ENCODE measurements at places on chromosomes 4 and X. TPM values are rescaled to one million over a fixed set of nuclear protein-coding genes. Genes with fewer than 3 reads are reported as not detected.

FAM241A gene
- 0.51 TPM for total RNA-seq

GRCh38 chr4:6924361-6924779 is 14.7 kb downstream of the TBC1D14 start:
- no peak for DNase-seq

MAGEA11 gene
- not detected for total RNA-seq

GLUD2 gene
- 2.7 TPM for total RNA-seq

DNA sequence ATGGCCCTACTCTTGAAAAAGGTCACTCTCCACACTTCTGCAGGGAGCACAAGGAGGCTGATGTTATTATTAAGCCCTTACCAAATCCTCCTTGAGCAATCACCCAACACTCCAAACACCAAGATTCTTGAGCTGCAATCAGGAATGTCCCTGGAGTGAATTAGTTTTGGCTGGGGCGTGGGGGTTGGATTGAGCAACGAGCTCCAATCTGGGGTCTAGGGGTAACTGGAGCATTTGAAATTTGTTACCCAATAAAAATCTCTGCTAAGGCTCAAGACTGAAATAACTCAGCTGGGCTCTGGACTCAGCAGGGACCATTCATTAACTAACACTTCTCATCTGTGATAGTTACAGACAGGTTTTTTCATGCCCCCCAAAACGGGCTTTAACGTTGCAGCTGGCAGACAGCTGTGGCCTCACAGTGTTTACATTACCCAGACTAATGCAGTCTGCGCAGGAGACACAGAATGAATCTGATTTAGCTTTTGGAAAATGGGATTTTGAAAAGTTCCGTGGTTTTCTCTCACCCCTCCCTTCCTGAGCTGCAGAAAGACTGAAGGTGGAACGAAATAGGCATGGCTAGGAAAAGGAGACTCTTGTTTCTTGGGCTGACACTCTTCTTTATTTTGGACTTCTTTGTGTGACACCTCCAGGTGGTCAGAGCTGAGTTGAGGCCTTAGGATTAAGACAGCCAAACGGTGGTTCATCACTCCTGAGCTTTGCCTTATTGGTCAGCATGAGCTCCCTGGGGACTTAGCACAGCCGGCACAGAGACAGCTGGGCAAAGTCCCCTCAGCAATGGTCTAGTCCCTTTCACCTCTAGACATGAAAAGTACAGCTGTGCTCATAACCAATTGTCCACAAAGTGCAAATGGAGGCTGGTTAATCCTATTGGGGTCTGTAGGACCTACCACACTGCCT is 26.6 kb downstream of the PLAC1 start:
- DNase-seq = no peak

PDHA1 gene
- total RNA-seq = 96.0 TPM

RBM46 gene
- not detected for total RNA-seq

DNA sequence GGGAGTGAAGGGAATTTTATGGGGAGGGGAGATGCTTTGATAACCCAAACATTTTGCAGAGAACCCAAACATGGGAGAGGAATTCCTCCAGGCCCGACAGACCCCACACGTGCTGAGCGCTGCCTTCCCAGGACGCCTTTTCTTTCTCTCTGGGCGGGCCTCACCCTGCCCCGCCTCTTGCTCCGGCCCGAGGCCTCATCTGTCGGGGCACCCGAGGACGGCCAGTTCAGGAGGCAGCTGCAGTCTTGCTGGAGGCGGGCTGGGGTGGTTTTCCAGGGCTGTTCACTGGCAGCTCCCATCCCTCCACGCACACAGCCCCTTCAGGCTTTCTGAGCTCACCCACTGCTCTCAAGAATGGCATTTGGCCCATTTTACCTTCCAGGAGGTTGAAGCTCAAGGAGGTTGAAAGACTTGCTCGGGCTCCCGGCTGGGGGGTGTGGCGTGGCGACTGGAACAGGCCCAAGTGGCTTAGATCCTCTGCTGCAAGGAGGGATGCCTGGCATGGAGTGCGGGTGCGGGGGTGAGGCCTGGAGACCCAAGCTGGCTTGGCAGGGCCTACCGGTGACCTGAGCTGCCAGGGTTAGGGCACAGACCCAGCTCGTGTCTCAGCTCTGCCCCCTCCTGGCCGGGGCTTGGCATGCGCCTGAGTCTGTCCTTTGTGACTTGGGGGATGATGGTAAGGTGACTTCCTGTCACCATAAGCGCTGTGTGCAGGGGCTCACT is 99.2 kb downstream of the PSAPL1 start:
- peak; percentile 33 for DNase-seq

DNA sequence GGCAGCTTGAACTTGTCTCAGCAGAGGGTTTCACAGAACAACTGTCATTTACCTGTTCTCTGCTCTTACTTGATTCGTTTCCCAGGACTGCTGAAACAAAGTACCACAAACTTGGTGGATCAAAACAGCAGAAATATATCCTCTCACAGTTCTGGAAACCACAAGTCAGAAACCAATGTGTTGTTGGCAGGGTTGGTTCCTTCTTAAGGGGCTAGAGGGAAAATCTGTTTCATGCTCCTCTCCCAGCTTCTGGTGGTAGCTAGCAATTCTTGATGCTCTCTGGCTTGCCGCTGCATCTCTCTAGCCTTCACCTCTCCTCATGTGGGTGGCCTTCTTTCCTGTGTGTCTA is 4.7 kb downstream of the TLR8 start:
- no peak for DNase-seq

SLC9A7 gene
- 5.9 TPM for total RNA-seq

GLRA3 gene
- 0.05 TPM for total RNA-seq

- no peak for DNase-seq
These were observed 184.2 kb upstream of the GPRIN3 start for GRCh38 chr4:89491761-89492160.

GRCh38 chrX:118484216-118484903 is 11.3 kb upstream of the DOCK11 start:
- DNase-seq = no peak

CD38 gene
- total RNA-seq = 0.32 TPM

DNA sequence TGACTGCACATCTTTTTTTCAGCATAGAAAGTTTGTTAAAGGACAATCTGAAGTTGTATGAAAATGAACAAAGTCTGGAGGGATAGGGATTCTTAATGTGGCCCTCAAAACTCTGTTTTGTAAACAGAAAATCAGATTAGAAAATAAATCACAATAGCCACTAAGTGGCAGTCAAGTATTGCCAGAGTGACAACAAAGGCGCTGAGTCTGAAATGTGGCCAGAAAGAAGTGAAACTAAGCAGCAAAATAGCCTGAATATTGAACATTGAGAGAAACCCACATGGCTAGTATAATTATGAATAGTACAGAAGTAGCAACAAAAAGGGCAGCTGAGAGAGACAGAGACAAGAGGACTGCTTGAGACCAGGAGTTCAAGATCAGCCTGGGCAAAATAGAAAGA is 81.1 kb upstream of the CT45A1 start:
- DNase-seq = no peak

TEX13C gene
- total RNA-seq = not detected

DNA sequence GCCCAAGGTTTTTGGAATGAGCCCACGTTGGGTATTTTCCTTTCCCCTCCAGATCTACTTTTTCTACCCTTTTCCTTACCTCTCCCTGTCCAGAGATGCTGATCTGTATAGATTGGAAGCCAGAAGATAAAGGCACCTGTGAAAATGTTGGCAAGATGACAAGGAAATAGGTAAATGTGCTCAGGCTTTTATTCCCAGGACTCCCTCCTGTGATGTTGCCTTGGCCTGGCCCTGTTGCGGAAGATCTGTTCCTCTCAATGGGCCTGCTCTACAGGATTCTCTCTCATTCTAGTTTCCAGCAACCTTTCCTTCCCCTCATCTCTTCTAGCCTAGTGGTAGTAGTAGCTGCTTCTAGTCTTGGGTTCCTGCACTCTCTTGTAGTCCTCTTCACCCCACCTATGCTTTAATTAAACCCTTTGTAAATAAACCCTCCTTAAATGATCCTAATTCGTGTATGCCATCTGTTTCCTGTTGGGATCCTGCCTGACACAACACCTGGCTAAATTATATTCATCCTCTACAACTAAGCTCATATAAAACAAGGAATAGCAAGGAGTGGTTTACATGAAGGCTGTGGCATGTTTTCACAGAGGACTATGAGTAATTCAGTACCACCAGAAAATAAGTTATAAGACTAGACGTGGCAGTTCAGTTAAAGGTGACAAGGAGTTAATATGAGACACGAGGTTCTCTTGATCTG is 95.7 kb upstream of the MAOA start:
- DNase-seq = no peak

DNA sequence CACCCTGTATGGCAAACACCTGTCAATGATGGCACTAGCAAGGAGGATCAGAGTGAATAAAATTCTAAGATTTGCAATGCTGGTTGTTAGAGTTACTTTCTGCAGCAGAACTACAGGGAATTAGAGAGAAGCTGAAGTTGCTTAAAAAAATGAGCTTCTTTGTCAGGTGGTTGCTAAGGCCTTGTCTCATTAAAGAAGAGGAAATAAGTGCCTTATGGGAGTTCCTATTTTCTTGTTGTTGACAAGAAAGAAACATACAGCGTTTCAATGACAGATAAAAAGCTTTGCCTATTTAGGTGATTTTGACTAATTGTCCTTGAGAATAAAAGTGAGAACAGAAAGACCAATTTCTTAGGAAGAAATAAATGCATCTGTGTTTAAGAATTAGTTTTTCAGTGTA is 106.0 kb upstream of the ARHGAP24 start:
- DNase-seq = no peak

ZFP42 gene
- not detected for total RNA-seq

- no peak for DNase-seq
These were observed 19.3 kb downstream of the GPR143 start for GRCh38 chrX:9746148-9746888.

FGA gene
- total RNA-seq = 30.3 TPM

DCLK2 gene
- total RNA-seq = 1.3 TPM

DNA sequence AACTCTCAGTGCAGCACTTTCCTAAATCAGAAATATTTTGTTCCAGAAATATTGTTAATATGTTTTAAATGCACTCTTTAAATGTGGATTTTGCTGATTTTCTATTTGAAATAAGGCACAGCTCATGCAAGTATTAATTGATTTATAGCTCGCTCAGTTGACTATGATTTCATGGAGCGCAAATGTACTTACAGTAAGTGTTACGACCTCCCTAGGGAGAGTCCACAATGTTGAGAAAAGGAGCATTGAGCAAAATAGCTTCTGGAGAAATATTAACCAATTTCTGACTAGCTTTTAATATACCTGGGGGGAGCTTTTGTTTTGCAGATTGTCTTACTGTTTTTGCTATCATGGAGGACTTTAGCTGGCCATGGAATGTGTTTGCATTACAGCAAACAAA is 1687.5 kb downstream of the STIM2 start:
- DNase-seq = no peak

GRCh38 chr4:21884615-21885014 is 64.0 kb downstream of the KCNIP4 start:
- DNase-seq = no peak

- DNase-seq = no peak
These were observed 334.3 kb upstream of the GATB start for GRCh38 chr4:152094970-152095700.

SSX2B gene
- not detected for total RNA-seq

- DNase-seq = no peak
These were observed 21.8 kb downstream of the TXLNG start for GRCh38 chrX:16807976-16808542.
